Urothelium cell line (cell line): ENCODE measurements at places on chromosomes 1 and 21.

DNA sequence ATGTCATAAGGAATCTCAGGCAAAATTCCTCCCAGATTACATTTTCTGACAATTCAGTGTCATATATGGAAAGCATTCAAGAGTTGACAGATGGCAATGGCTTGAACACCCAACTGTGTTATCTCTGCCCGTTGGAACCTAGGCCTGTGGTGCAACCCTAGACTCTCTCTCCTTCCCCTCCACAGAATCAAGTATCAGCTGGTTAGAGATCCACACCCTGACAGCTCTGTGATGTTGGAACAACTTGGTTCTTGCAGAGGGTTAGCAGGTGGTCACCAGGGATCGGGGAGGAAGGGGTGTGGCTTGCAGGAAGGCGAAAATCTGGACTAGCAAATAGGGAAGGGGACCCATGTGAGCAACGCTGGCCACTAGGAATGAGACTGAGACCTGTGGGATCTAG, 26.3 kb downstream of the PCSK9 start:
- no peak for DNase-seq

- no peak for DNase-seq
These were observed 147.3 kb downstream of the OMA1 start for GRCh38 chr1:58399176-58399575.

DNA sequence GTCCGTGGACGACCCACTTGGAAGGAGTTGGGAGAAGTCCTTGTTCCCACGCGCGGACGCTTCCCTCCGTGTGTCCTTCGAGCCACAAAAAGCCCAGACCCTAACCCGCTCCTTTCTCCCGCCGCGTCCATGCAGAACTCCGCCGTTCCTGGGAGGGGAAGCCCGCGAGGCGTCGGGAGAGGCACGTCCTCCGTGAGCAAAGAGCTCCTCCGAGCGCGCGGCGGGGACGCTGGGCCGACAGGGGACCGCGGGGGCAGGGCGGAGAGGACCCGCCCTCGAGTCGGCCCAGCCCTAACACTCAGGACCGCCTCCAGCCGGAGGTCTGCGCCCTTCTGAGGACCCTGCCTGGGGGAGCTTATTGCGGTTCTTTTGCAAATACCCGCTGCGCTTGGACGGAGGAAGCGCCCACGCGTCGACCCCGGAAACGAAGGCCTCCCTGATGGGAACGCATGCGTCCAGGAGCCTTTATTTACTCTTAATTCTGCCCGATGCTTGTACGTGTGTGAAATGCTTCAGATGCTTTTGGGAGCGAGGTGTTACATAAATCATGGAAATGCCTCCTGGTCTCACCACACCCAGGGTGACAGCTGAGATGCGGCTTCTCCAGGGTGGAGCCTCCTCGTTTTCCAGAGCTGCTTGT, 32.4 kb downstream of the PRMT2 start:
- DNase-seq = peak; percentile 28

DNA sequence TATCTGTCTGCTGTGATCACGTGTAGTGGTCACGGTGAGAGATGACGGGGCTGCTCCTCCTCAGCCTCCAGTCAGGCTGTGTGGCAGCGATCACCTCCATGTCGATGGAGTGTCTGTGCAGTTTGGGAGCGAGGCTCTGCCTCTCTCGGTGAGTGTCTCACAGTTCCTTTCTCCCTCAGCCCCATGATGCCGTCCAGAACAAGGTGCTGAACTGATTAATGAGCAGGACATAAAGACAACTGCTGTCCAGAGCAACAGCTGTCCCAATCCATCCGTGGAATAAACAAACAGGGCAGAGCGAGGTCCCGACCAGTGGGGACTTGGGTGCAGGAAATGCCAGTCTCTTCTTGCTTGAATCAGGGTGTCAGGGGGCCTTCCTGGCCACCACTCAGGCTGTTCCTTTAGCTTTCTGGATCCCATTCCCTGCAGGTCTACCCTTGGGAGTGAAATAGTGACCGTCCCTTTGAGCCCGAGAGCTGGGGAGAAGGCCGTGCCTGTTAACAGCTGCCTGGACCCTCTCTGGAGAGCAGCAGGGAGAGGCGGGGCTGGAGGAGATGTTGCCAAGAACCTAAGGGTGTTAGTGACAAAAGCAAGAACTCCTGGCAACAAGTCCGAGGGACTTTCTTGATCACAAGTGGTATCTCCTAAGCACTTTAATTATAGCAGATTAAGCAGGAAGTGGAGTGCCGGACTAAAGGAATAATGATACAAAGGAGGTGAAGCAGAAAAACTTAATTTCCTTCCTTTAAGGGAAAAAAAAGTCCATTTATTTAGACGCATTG, 443.9 kb downstream of the KIF26B start:
- no peak for DNase-seq

GRCh38 chr1:160098852-160099561, 588 bp upstream of the IGSF8 start:
- DNase-seq = peak; percentile 98

- DNase-seq = no peak
These were observed 413.3 kb upstream of the PTBP2 start for GRCh38 chr1:96308314-96308713.

DNA sequence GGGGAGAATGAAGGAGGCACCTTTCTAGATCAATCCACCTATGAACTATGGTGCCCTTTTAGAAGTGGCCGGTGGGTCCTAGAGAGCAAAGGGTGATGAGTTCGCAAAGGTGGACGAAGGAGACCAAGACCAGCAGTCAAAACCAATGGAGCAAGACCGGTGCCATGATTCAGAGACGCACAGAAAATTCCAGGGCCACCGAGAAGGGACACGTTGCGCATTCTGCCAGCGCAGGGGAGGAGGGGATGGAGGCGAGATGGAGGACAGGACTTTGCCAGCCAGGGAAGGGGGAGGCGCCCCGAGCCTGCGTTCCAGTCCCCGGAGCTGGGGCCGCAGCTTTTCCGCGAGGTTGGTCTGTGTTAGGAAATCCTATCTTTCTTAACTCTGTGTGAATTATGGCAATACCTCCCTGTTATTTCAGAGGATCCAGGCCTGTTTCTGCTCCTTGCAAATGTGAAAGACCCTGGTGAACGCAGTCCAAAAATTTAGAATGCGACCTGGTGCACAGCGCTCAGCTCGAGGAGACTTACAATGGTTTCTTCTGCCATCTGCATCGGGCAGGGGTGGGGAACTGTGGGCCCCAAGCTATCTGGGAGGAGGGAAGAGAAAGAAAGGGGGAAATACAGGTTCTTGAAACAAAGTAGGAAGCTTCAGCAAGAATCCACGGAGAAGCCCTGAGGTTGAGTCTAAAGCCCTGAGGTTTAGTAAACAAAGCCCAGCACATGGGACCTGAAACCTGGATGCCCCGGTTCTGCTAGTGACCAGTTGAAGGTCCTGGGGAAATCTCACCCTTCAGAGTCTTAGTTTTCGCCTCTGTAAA, 129.4 kb downstream of the MRPS6 start:
- DNase-seq = no peak

GRCh38 chr1:226949401-226949800, 9.3 kb downstream of the COQ8A start:
- no peak for DNase-seq

GRCh38 chr1:211750599-211750998, 75.2 kb upstream of the NEK2 start:
- no peak for DNase-seq

GRCh38 chr1:212920896-212921295, 29.4 kb upstream of the VASH2 start:
- DNase-seq = no peak

DNA sequence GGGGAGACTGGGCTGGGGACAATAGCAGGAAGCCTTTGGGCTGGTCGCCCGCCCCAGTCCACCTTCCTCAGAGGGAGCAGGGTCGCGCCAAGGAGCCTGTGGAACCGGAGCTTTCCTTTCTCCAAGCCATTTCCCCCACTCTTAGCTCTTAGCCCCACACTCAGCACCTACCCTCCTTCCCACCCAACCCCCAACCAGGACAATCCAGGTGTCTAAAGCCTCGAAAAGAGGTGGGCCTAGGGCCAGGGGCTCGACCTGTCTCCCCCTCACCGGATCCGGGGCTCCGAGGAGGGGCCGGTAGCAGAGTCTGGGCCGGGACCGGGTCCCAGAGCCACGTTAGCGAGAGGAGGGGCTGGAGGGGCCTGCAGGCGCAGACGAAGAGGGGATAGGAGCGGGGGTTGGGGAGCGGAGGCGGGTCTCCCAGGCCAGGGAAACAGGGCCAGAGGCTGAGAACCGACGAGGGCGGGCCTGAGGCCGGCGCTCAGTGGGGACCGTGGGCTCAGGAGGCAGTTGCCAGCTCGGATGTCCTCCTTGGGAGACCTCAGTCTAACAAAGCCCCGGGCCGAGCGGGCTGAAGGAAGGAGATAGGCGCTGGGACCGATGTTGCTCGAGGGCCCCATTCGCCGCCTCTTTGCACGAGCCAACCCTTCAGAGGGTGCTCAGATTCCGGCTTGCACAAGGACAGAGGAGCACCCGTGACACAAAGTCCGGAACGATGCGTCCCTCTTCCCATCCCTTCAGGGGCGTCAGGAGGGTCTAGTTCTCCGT, 943 bp downstream of the SEMA6C start:
- DNase-seq = no peak

GRCh38 chr1:233777566-233777965, 126.9 kb upstream of the SLC35F3 start:
- no peak for DNase-seq

GRCh38 chr1:239587574-239588369, 201.4 kb downstream of the CHRM3 start:
- DNase-seq = no peak

- no peak for DNase-seq
These were observed 35.4 kb upstream of the FGGY start for GRCh38 chr1:59261537-59261936.

GRCh38 chr1:95287825-95288224, 53.8 kb downstream of the RWDD3 start:
- no peak for DNase-seq

DNA sequence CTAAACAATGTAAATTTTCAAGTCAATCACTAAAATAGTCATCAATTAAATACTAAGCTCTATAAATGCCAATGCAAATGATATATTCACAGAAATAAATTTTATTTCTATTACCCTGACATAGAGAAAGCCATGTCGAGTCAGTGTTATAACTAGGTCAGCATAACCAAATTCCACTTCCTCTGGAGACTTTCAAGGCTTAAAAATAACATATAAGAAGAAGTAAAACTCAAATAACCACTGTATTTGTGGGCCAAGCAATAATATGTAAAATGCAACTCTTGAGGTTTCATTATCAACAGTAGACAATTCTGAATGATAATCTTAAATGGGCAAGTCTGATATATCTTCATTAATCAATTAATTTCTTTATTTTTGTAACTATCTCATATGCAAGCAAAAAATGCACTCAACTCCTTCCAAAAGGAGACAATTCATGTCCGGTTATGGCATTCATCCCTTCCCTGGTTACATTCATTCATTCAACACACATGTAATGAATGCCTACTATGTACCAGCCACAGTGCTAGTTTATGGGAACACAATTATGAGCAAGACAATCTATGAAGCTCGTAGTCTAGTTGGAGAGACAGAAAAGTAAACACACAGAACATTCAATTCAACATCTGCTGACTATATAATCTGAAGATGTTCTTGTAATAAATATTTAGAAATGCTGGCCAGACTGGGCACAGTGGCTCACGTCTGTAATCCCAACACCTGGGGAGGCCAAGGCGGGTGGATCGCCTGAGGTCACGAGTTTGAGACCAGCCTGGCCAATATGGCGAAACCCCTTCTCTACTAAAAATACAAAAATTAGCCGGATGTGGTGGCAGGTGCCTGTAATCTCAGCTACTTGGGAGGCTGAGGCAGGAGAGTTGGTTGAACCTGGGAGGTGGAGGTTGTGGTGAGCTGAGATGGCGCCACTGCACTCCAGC, 37.1 kb upstream of the CAP1 start:
- DNase-seq = no peak

- DNase-seq = no peak
These were observed 63.4 kb downstream of the TRIM11 start for GRCh38 chr1:228343191-228343661.

DNA sequence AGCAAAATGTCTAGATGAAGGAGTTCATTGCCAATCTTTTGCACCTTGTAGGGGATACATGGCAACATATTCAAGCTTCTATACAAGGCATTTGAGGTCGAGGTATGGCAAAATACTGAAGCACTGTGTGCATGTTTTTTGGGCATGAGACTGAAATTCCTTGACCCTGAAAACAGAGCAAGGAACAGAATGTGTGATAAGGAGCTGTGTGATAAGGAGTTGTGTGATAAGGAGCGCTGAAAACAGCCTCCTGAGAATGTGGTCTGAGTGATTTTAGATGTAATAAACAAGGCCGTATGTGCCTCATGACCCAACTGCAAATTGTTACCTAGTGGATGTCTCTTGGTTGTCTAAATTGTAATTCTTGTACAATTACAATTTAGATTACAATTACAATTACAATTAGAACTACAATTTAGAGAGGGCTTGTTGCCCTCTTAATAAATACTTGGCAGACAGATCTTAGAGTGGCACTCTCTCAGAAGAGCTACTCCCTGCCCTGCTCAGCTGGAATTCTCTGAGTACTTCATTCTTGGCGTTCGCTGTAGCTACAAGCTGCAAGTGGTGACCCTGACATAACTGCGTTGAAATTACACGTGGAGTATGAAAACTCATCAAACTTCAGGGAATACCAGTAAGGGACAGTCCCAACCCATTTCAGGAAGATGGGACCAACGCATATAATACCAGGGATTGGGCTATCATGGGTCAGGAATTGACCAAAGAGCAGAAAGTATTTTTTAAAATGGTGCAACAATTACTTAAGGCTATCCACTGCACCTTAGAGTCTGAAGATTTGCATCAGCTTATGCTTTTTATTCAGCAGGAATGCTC, 20.0 kb upstream of the ITLN1 start:
- DNase-seq = no peak

DNA sequence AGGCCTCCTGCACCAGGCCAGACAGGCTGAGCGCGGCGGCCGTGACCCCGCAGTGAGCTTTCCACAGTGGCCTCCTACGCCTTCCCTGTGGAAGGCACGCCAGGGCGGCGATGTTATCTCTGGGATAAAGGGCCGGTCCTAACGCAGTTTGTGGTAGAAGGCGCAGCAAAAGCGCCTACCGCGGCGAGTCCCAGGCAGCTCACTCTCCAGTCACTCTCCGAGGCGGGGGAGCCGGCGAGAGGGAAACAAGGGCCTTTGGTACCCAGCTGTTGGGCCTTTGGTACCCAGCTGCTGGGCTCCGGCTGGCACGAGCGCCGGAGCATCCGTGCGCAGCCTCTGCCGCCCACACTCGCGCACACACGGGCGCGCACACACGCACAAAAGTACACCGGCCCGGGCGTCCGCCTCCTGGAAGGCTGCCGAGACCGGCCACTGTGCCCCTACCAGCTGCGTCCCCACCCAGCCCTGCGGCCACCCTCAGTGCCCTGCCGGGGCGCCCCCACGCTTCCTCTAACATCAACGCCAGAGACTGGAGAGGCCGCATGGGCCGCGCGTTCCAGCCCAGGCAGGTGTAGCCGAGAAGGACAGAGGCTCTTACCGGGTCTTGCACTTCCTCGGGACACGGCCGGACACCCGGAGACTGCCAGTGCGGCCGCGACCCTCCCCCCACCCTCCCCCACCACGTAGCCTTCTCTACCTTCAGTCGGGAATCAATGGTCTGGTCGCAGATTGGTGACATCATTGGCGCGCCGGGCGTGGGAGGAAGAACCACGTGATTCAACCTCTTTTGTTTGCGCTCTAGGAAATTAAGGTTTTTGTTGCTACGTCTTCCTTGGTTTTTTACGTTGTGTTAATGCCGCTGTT, 19.5 kb upstream of the ADAR start:
- DNase-seq = peak; percentile 87

- peak; percentile 21 for DNase-seq
These were observed 105.8 kb upstream of the RAB4A start for GRCh38 chr1:229164836-229165735.
